ENCODE measurements at places on chromosomes 5 and 9.

DNA sequence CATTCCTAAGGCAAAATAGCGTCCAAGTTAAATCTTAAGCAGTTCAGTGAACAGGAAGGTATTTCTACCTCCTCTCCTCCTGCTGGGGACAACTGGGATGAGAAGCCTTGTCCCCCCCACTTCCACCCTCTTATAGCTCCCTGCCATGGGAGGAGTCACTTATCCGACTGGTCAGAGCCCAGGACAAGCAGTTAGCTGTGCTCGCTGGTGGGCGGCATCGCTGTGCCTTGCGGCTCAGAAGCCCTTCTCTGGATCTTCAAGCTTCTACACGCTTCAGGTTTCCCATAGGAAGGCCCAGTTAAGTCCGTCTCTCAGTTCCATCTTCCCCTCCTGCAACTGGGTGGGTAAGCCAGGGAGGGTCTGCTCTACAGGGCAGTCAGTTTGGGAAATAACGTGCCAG lies 77.2 kb downstream of the PAX5 start:
- no peak overlapping the region for H3K27ac ChIP-seq
- H3K4me3 ChIP-seq = no peak overlapping the region
- DNase-seq = no peak
- H3K27me3 ChIP-seq = peaks cover 65% of the 10 kb centered on the region
- H3K4me1 ChIP-seq = no peaks in the 10 kb centered on the region

GRCh38 chr9:37913480-37914153 lies 9.7 kb upstream of the SLC25A51 start:
- no peak overlapping the region for H3K4me3 ChIP-seq
- peak overlapping the region; percentile 21 for H3K27ac ChIP-seq
- H3K27me3 ChIP-seq = peaks cover 8% of the 10 kb centered on the region
- peaks cover 4% of the 10 kb centered on the region for H3K4me1 ChIP-seq
- peak; percentile 78 for DNase-seq

GRCh38 chr5:84382363-84383295 lies 2.1 kb downstream of the EDIL3 start:
- no peak overlapping the region for H3K27ac ChIP-seq
- peaks cover 4% of the 10 kb centered on the region for H3K4me1 ChIP-seq
- peaks cover 5% of the 10 kb centered on the region for H3K36me3 ChIP-seq
- no peak overlapping the region for H3K4me3 ChIP-seq

DNA sequence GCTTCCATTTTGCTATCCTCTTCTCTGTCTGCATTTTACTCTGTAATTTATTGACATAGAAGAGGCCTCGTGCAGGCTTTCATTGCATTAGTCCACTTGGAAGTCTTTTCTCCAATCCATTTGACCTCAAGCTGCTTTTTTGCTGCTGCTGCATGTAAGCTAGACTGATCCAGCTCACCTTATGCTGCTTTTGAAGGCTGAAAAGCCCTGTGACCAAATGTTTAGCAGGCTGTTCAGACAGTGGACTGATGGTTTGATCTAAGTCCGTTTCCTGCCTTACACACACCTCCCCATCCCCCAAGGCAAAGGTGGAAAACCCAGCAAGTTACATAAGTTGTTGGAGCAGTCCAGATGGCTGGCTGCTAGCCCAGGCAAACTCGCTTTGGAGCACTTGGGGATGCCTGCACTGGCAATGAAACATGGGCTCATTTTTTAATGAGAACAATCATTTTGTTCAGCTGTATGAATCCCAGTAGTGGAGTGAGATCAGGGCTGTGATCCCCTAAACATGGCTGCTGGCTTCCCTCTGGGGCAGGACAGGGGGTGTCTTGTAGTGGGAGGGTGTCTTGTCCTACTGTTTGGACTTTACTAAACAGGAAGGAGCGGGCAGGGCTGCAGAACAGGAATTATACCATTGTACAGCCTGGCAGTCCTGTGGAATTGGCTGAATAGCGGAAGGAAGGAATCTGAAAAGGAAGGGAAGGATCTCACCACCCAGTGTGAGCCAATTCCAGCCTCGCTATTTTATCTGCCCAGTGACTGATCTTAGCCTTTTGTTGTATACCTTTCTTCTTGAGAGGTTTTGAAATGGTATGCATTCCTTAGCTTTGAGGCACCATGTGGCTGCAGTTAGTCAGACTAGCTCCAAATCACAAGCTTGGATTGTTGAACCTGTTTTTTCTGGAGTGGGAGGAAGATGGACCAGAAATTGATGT lies 212.0 kb downstream of the ARHGAP26 start:
- no peak overlapping the region for H3K4me3 ChIP-seq
- peak overlapping the region; percentile 35 for H3K27ac ChIP-seq
- H3K27me3 ChIP-seq = no peaks in the 10 kb centered on the region
- peaks cover 21% of the 10 kb centered on the region for H3K4me1 ChIP-seq

- no peak overlapping the region for H3K4me3 ChIP-seq
- H3K27me3 ChIP-seq = no peaks in the 10 kb centered on the region
- H3K4me1 ChIP-seq = no peaks in the 10 kb centered on the region
- no peaks in the 10 kb centered on the region for H3K36me3 ChIP-seq
Measured at GRCh38 chr5:161585798-161586197, 39.3 kb upstream of the GABRB2 start.

- H3K27ac ChIP-seq = no peak overlapping the region
- H3K36me3 ChIP-seq = peaks cover 2% of the 10 kb centered on the region
- H3K27me3 ChIP-seq = peaks cover 4% of the 10 kb centered on the region
- no peak for DNase-seq
- peaks cover 5% of the 10 kb centered on the region for H3K4me1 ChIP-seq
Measured at GRCh38 chr9:137368431-137369035, 54.4 kb downstream of the EXD3 start.

- peaks cover 9% of the 10 kb centered on the region for H3K36me3 ChIP-seq
- peak; percentile 26 for DNase-seq
- no peaks in the 10 kb centered on the region for H3K27me3 ChIP-seq
- H3K4me1 ChIP-seq = peaks cover 22% of the 10 kb centered on the region
Measured at GRCh38 chr9:447230-448025, 232.8 kb downstream of the DOCK8 start.

DNA sequence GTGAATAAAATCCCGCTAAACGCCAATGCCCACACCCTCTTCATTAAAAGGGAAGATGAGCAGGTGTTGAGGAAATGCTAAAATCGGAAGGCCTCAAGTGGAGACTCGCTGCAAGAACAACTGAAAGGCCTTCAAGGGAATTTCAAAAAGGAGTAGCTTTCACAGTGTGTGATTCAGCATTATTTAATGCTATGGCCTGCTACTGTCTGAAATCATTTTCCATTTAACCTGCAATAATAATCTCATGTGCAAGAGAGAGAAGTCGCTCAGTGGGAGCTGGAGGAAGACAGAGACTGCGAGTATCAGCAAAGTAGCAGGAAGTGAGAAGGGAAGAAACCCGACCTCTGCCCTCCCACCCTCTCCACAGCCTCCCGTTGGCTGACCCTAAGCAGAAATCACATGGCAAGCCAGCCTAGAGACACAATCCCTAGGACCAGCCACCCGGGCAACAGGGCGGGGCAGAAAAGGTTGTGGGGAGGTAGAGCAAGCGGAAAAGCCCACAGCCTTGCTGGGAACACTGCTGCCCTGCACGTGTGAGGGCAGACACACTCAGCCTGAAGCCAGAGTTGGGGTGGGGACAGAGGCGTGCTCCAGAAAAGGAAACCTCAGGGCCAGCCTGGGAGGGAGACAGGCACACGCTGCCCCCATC lies 39.9 kb upstream of the CTSL start:
- no peaks in the 10 kb centered on the region for H3K36me3 ChIP-seq
- DNase-seq = no peak
- no peaks in the 10 kb centered on the region for H3K27me3 ChIP-seq
- H3K4me3 ChIP-seq = peak overlapping the region; percentile 75
- peaks cover 17% of the 10 kb centered on the region for H3K4me1 ChIP-seq
- peak overlapping the region; percentile 67 for H3K27ac ChIP-seq

- no peak overlapping the region for H3K4me3 ChIP-seq
- H3K27me3 ChIP-seq = peaks cover 14% of the 10 kb centered on the region
- H3K4me1 ChIP-seq = no peaks in the 10 kb centered on the region
- no peaks in the 10 kb centered on the region for H3K36me3 ChIP-seq
- no peak for DNase-seq
- H3K27ac ChIP-seq = no peak overlapping the region
Measured at GRCh38 chr9:135370411-135371375, 108.9 kb upstream of the PPP1R26 start.

GRCh38 chr5:69130241-69130640 lies 36.4 kb downstream of the SLC30A5 start:
- H3K36me3 ChIP-seq = peaks cover 2% of the 10 kb centered on the region
- no peak for DNase-seq
- H3K4me3 ChIP-seq = no peak overlapping the region
- no peak overlapping the region for H3K27ac ChIP-seq

DNA sequence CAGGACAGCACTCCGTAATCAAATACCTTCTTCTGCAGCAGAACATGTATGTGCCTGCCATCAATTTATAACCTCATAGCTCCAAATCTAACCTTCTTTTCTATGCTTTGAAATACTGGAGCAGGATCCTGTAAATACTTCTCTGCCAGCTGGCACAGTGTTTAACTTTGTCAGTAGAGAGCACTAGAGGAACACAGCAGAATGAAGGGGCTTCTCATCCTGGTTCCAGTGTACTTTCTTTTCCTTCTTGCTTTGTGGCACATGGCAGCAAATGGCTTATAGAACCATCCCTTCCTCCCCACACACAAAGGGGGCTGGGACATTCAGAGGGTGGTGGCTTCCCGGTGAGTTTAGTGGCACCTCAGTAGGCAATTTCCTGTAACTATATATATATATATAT lies 3.8 kb upstream of the FBXW11 start:
- H3K4me1 ChIP-seq = peaks cover 16% of the 10 kb centered on the region
- H3K27ac ChIP-seq = no peak overlapping the region
- DNase-seq = no peak
- peaks cover 3% of the 10 kb centered on the region for H3K36me3 ChIP-seq

- H3K27ac ChIP-seq = no peak overlapping the region
- no peak overlapping the region for H3K4me3 ChIP-seq
- no peaks in the 10 kb centered on the region for H3K27me3 ChIP-seq
Measured at GRCh38 chr9:111003182-111003581, 35.1 kb downstream of the LPAR1 start.

GRCh38 chr9:89935801-89936200 lies 331.0 kb downstream of the GADD45G start:
- no peaks in the 10 kb centered on the region for H3K4me1 ChIP-seq
- no peak overlapping the region for H3K4me3 ChIP-seq
- peaks cover 6% of the 10 kb centered on the region for H3K36me3 ChIP-seq
- no peak for DNase-seq

GRCh38 chr5:56856541-56857178 lies 41.3 kb downstream of the MAP3K1 start:
- no peaks in the 10 kb centered on the region for H3K27me3 ChIP-seq
- H3K4me3 ChIP-seq = peak overlapping the region; percentile 57
- peak overlapping the region; percentile 97 for H3K27ac ChIP-seq

GRCh38 chr9:123003466-123003865 lies 30.0 kb upstream of the GPR21 start:
- no peaks in the 10 kb centered on the region for H3K27me3 ChIP-seq
- peaks cover 8% of the 10 kb centered on the region for H3K36me3 ChIP-seq
- no peak overlapping the region for H3K27ac ChIP-seq
- peaks cover 3% of the 10 kb centered on the region for H3K4me1 ChIP-seq

DNA sequence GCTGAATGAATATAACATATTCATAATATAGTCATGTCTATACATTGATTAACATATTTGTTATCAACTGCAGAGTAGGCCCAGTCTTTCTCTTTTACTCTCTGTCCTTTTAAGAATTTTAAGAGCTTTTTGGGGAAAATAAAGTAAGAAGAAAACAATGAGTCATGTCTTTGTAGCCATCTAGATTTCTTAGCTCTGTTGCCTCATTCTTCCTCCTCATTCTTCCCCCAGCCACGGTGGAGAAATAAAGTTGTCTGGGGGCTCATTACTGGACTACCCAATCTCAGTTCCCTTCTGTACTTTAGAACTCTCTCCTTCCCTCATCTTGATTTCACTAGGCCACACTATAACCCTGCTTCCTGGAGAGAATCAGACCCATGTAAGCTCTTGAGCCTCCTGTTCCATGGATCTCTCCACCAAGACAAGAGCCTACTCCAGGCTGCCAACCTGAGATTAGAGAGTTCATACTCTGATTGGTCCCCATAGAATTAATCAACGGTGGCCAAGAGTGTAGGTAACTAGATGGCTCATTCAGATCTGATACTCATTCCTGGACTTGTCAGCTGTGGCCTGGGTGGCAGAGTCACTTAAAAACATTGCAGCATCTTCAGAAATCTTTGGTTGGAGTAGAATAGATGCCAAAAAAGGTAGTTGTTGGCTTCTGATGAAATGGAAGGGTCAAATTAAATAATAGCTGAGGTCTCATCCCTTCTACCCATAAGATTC lies 44.2 kb downstream of the ITGA1 start:
- H3K27ac ChIP-seq = no peak overlapping the region
- no peaks in the 10 kb centered on the region for H3K27me3 ChIP-seq
- DNase-seq = no peak
- no peaks in the 10 kb centered on the region for H3K4me1 ChIP-seq

- H3K36me3 ChIP-seq = peaks cover 12% of the 10 kb centered on the region
- H3K4me3 ChIP-seq = no peak overlapping the region
- H3K4me1 ChIP-seq = peaks cover 18% of the 10 kb centered on the region
- no peaks in the 10 kb centered on the region for H3K27me3 ChIP-seq
Measured at GRCh38 chr5:177234841-177235240, 68.7 kb downstream of the RAB24 start.

DNA sequence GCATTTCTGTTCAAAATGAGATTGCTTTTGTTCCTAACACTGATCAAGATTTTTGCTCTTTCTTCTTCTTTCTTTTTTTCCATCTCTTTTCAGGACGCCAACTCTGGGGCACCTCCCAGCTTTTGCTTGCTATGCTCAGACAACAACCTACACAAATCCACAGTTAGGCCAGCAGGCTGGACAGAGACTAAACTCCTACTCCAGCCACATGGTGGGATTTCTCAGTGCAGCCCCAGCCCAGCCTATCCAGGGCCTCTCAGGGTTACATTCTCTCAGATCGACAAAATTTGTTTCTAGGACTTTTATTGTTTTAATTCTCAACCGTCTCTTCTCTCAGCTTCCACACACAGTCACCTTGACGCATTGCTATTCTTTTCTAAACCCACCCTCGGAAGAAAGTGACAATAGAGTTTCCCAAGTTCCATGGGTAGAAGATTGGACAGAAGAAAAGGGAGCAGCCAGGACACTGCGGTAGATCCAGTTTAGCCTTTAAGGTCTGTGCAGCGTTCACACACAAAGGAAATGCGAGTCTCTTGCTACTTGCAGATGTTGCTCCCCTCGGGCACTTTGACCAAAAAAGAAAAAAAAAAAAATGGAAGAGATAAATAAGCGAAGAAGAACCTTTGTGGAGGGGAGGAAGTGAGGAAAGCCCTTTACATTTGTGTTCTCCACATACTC lies 588.6 kb upstream of the GRAMD2B start:
- H3K27me3 ChIP-seq = no peaks in the 10 kb centered on the region
- H3K4me1 ChIP-seq = no peaks in the 10 kb centered on the region
- DNase-seq = no peak
- H3K4me3 ChIP-seq = no peak overlapping the region
- H3K27ac ChIP-seq = no peak overlapping the region

- peaks cover 6% of the 10 kb centered on the region for H3K4me1 ChIP-seq
- no peaks in the 10 kb centered on the region for H3K36me3 ChIP-seq
Measured at GRCh38 chr9:33184963-33185362, 17.8 kb upstream of the B4GALT1 start.

- H3K4me1 ChIP-seq = no peaks in the 10 kb centered on the region
- no peak overlapping the region for H3K27ac ChIP-seq
- no peaks in the 10 kb centered on the region for H3K27me3 ChIP-seq
- no peaks in the 10 kb centered on the region for H3K36me3 ChIP-seq
- DNase-seq = no peak
Measured at GRCh38 chr5:19047277-19047676, 940.7 kb downstream of the CDH18 start.
